ENCODE measurements at places on chromosomes 7 and 10. TPM values are rescaled to one million over a fixed set of nuclear protein-coding genes. Genes with fewer than 3 reads are reported as not detected.

GRCh38 chr7:144830024-144830785 lies 5.6 kb downstream of the TPK1 start:
- no peak for DNase-seq

DNA sequence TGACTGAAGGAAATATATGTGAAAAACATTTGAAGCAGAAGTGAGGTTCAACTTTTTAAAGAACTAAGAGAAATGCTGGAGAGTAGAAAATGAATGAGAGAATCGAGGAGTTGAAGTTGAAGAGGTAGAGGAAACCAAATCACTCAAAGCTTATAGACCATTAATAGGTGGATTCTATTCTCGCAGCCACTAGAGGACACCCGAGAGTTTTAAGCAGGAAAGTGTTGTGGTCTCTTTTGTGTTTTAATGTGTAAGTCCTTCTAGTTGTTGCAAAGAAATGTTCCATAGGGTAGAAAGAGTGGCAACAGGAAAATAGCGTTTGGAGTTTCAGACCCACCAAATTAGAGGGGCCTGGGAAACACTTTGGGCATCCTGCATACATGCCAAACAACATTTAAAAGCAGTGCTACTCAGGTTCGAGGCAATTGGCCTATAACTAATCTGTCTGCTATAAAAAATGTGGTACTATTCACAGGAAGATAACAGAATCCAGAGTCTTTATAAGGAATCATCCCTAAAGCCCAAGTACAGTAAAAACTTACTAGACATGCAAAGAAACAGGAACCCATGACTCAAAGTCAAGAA lies 75.3 kb upstream of the TAS2R16 start:
- no peak for DNase-seq

DNA sequence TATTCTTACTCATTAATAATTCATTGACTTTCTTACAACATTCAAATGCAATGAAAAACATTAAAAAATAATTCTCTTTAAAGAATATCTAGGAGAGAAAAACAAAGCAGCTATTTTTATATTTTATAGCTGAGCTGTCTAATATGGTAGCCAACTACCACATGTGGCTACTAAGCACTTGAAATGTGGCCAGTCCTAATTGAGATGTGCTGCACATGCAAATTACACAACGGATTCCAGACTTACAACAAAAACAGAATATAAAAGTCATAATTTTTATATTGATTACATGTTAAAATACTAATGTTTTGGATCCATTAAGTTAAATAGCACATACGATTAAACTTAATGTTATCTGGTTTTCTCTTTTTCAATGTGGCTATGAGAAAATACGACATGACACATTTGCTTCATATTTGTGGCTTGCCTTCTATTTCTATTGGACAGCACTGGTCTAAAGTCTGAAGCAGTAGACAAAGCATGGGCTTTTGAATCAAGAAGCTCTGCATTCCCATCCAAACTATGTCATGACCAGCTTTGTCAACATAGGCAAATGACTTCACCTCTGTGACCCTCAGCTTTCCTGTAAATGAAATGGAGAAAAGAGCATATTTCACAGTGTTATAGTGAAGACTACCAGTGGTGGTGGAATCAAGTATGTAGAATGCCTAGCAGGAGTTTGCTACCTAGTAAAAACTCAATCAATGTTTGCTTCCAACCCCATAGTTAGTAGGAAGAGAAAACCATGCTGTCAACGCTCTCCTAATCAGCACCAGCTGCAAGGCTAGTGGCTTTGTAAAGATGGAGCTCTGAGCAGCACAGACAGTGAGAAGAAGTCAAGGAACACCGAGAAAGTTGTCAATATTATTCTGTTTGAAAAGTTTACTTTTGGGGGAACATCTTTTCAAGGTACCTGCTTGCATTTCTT lies 37.1 kb upstream of the GDF10 start:
- DNase-seq = no peak

DNA sequence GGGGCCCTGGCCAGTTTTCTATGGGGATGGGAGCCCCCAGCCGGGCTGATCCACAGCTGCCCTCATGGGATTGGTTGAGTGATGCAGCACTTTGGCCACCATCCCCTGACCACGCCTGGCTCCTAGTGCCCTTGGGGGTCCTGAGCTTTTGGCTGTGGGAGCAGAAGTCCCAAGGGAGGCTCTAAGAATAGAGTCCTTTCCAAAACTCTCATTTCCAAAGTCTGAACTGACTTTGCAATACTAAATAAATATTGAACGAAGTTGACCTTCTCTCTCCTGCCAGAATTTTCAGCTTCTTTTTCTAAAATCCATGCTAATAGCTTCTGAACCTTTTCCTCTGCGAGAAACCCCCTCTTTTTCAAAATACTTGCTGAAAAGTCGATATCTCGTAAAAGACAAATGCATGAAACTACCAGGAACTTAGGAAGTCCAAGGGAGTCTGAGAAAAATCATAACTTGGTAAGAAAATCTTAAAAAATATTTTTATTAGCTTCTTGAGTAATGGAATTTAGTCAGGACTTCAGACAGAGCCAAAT lies 62.7 kb upstream of the IGFBP3 start:
- no peak for DNase-seq

DNA sequence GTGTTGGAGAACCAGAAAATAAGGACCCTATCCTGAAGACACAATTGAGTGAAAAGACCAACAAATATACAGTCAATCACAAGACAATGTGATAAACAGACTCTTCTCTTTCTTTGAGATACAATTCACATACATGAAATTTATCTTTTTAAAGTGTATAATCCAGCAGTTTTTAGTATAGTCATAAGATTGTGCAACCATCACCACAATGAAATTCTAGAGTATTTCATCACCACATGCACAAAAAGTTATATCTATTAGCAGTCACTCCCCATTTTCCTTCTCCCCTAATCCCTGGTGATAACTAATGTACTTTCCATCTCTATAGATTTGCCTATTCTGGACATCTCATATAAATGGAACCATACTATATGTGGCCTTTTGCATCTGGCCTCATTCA lies 8.2 kb upstream of the SORBS1 start:
- no peak for DNase-seq

- DNase-seq = no peak
Observed at GRCh38 chr7:100490483-100491191, 6.9 kb downstream of the NYAP1 start.

- DNase-seq = no peak
Observed at GRCh38 chr7:15848901-15849300, 162.4 kb upstream of the MEOX2 start.

DNA sequence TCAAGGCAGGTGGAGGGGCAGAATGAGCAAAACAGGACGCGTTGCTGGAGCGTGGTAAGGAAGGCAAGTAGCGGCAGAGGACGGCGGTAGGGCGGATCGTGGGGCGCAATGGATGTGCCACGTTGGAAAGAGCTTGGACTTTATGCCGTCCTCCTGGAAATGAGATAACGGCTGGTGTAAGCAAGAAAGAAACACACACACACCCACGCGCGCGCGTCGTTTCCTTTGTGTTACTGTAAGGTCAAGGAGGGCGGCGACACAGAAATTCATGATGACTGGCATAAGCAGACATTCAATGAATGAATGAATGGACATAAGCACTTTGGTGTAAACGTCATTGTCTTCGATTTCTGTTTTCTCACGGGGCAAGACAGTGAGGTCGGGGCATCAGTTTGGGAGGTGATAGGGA lies 683 bp upstream of the ENTPD7 start:
- DNase-seq = peak; percentile 50

DNA sequence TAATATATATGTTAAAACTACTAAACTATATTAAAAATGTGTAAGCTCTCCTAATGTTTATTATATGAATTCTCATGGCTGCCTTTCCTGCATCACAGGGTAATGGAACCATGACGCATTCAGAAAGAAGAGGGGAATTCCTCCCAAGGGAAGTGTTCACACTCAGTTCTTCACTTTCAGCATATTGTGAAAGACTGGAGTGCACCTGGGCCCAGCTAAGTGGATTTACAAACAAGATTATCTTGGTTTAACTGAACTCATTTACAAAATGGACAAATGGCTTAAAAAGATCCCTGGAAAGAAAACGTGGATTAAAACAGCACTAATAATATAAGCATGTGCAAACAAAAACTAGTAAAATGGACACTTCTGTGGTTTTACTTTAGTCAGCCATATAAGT lies 149.8 kb downstream of the DOCK4 start:
- no peak for DNase-seq

GRCh38 chr7:151512353-151512752 lies 7.3 kb downstream of the RHEB start:
- DNase-seq = no peak

GRCh38 chr7:41847606-41848005 lies 144.7 kb upstream of the INHBA start:
- no peak for DNase-seq

DNA sequence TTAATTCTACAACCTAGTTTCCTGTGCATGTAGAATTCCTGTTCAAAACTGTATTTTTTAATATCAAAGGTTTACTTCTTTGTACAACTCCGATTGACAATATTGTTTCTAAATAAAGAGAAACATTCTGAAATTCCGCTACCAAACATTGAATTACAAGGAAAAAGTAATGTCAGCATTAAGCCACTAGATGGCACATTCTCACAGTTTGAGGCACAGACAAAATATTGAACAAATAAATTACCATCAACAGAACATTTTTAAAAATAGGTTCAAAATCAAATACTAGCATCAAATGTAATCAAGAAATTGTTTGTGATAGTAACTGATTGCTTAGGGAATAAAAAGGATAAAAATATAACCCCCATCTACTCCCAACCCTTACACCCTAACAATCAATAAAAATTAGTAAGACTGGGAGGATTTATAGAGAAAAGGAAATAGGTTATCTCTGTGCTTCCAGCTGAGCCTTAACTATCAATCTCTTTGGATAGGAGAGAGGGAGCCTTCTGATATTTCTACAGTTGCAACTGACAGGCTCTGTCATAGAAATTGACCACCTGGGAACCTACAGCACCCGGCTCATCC lies 86.6 kb upstream of the C7orf33 start:
- DNase-seq = no peak

GRCh38 chr10:74558897-74559296 lies 267.5 kb upstream of the KAT6B start:
- no peak for DNase-seq

- DNase-seq = no peak
Observed at GRCh38 chr10:22429981-22430421, 84.7 kb downstream of the SPAG6 start.

- DNase-seq = no peak
Observed at GRCh38 chr7:151796871-151797537, 79.9 kb downstream of the PRKAG2 start.

GRCh38 chr10:23099079-23099478 lies 3.7 kb downstream of the MSRB2 start:
- DNase-seq = no peak

DNA sequence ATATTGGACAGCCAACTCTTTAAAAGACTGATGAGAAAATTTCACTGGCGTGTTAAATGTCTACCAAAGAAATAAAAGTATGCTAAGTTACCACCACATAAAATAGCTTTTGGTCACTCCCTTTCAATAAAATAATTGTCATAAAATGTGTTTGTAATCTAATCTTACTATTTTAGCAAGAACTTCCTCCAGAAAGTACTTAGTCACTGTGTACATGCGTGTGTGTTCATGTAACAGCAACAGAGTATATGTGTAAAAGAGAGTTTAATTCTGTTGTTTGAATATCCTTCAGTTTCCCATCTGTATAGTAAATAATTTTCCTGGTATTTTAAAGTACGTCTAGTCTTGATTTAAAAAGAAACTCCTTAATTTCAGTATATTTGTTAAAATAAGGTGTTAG lies 35.0 kb upstream of the WASL start:
- no peak for DNase-seq

DNA sequence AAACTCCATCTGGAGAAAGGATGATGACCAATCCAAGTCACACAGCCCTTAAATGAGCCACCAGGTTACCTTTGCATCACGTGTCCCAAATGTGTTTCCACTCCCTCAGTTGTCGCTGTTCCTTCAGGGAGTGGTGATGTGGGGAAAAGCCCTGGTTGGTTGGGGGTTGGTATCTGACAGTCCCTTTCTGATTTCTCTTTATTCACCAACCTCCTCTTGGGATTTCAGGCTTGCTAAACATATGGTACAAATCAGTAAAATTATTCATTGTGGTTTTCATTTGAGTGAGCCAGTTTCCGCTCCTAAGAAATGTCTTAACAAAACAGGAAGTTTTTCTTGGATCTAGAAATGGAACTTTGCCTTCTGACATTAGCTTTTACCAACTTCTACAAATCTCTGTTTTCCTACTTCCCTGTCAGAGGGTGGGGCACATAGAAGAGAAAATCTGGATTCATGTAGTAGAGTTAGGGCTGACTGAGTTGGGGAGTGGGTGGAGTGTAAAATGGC lies 40.0 kb upstream of the KMT2E start:
- peak; percentile 16 for DNase-seq

DNA sequence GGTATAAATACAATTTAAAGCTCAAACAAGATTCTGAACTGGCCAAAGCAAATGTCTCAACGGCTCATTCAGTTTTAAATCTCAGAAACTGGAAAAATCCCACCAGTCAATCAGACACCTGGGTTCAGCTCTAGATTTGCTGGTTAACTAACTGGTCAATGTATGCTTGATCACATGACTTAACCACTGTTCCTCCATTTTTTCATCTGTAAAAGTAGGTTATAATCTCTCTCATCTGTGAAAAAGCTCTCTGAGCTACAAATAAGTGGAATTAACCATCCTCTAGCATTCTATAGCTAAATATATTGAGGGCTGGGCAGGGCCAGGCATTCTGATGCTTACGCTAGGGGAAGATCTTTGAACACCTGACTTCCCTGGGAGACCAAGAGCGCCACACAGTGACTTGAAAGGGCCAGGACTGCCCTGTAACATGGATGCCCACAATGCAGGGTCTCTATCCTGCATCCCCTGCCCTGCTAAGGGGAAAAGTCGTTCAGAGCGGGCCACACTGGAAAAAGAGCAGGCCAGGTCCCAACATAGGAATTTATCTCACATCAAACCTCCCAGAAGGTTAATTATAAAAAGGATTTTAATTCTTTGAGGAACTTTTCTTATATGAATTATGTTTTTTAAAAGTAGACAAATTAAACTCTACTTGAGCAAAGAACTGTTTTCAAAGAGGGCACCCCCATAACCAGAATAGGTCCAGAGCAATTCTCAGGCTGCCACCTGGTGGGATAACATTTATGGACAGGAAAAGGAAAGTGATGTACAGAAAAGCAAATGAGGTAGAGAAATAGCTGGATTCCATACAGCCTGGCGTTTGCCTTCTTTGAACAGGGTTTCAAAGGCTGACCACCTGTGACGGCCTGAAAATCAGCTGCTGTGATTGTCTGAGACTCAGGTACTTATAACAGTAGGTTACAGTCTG lies 1.8 kb downstream of the RP9 start:
- DNase-seq = peak; percentile 56

Gene SLC18A2
- total RNA-seq = 6.7 TPM

Gene CYP3A5
- total RNA-seq = not detected

Gene LBX1
- total RNA-seq = not detected

Gene H2BK1
- not detected for total RNA-seq

Gene RNLS
- 7.5 TPM for total RNA-seq

Gene NACAD
- 6.4 TPM for total RNA-seq
